ENCODE measurements at places on chromosomes 11 and 22.

- DNase-seq = no peak
Measured at GRCh38 chr11:83051760-83052671, 19.7 kb downstream of the RAB30 start.

GRCh38 chr11:128157423-128158298, 429.7 kb downstream of the ETS1 start:
- no peak for DNase-seq

- no peak for DNase-seq
Measured at GRCh38 chr22:33957086-33957485, 36.8 kb upstream of the LARGE1 start.

DNA sequence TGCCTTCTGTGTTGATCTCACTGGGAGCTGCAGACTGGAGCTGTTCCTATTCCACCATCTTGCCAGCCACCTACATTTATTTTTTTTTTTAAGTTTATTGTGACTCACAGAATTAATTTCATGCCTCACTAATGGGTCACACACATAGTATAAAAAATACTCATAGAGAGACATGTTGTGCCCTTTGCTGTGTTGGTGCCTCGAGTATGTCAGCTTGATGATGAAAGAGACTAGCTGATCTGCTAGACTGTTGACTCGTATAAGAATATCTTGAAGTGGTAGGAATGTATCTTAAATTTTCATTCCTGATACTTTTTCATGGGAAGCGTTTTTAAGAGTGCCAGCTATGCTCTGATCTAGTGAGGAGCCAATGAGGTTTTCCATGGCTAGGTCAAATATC, 28.6 kb upstream of the AMPD3 start:
- no peak for DNase-seq

- no peak for DNase-seq
Measured at GRCh38 chr11:23976426-23976825, 520.4 kb upstream of the LUZP2 start.

DNA sequence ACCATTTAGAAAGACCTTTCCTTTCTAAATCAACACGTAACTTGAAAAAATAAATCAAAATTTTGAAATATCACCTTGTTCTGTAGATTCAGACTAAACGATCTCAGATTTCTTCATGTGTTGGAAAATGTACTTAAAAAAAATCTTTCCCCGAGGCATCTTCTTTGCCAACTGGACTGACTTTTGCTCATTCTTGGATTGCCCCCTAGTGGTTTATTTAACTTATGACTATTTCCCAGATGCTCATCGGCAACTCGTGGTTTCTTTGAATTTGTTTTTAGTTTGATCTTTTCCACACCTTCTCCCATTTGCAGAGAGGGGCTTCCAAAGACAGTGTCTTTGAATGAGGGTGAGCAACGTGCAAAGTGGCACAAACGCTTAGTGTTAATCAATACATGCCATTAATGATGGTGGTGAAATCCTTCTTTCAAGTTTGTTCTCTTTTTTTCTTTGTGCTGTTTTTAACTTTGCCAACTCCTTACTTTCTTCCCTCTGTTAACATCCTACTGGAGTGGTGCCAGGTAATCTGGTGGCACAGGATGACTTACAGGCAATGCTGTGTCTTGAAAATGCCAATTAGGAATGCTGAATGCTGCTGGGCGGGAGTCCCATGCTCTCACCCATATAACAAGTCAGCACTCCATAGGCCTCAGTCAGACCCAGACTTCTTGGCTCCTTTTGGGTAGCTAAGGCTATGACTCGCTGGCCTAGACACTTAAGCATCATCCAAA, 18.3 kb downstream of the PRSS23 start:
- DNase-seq = peak; percentile 2

DNA sequence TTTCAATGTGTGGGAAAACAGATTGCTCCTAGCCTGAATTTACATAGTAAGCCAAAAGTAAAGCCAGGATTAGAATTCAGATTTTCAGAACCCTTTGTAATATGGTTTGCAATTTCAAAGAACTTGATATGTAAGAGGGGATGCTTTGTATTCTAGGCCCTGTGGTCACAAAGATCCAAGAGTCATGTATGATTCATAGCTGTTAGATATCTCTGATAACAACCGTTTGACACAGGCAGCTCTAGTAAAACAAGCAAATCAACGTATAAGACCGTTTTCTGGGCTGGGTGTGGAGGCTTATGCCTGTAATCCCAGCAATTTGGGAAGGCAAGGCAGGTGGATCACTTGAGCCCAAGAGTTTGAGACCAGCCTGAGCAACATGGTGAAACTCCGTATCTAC, 79.6 kb downstream of the EMSY start:
- DNase-seq = no peak

GRCh38 chr11:68845351-68846002, 3.8 kb upstream of the CPT1A start:
- no peak for DNase-seq

DNA sequence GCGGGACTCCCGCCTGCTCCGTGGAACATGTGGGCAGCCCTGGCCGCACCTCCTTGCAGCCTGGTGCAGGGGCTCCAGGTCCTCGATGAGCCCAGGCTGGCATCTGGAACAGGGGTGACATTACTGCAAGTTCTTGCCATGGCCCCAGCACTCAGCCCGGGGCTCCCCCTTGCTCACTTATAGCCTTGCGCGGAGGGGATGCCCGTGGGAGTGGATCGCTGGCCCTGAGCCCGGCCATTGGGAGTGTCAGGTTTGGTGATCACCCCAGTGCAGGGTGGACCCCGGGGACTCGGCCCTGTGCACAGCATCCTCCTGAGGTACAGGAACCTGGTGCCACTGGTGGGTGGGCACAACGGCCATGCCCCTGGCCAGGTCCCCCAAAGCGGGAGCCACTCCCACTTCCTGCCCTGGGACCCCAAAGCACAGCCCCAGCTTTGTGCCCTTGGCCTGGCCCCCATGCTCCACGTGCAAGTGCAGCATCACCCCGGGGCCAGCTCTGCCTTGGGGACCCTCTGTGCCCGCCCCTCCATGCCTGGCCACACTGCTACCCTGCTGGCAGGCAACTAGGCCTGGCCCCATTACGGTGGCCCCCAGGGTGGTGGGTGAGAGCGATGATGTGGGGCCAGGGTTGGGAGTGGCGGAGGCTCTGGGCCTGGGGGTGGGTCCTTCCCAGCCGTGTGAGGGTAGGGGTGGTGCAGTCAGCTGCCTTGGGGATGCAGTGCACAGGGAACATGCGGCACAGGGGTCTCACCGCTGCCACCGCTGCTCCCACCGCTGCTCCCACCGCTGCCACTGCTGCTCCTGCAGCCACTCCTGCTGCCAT, 439.8 kb downstream of the TBC1D22A start:
- no peak for DNase-seq

GRCh38 chr11:107824668-107825369, 33.8 kb downstream of the SLC35F2 start:
- DNase-seq = no peak

- DNase-seq = no peak
Measured at GRCh38 chr22:36916034-36916433, 2.6 kb downstream of the CSF2RB start.

DNA sequence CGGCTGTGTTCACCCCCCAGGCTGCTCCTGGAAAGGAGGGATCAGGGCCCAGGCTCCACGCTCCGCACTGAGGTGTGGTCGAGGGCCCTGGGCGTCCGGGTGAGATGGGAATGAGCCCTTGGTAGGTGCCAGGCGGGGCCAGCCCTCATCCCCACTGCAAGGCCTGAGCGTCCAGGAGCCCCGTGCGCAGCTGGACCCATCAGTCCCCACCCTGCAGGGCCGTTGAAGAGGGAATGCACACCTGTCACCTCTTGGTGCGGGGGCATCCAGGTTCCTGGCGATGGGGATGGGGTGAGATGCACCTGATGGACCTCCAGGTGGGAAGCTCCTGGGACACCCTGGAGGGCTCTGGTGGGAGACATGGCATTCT, 72.2 kb downstream of the KCNQ1 start:
- DNase-seq = no peak

GRCh38 chr11:7175007-7175406, 76.7 kb upstream of the SYT9 start:
- no peak for DNase-seq

- DNase-seq = no peak
Measured at GRCh38 chr22:27238935-27239510, 562.5 kb downstream of the MN1 start.

GRCh38 chr11:45884596-45885185, 760 bp upstream of the MAPK8IP1 start:
- DNase-seq = no peak

DNA sequence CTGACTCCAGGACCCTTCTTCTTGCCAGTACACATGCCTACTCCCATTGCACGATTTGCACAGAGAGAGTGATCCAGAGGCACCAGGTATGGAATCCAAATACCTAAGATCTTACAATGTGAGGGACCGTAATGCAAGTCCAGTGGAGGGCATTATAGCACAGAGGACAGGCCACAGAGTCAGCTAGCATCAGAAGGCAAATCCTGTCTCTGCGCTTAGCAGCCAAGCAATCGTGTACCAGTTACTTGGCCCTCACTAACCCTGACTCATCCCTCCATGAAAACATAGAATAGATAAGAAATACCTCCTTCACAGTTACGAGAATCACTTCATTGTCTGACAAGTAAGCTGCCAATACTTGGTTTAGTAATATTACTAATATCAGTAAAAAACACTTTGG, 69.7 kb upstream of the SLC6A5 start:
- DNase-seq = no peak

DNA sequence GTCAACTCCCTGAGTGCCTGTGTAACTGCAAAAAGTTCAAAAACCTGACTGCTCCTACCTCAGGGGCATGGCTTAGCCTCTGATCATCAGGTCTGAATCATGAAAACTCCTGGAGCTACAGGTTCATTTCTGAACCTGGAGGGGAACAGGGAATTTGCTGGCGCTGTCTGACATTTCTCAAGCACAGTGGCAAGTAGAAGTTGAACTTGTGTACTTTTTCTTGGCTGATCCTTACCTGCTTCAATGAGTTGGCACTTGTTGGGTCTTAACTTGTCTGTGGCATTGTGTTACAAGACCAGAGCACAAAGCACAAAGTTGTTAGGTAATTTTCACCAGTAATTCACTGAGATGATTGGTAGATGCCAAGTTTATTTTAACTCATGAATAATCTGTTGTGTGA, 3.3 kb downstream of the TMEM109 start:
- no peak for DNase-seq

DNA sequence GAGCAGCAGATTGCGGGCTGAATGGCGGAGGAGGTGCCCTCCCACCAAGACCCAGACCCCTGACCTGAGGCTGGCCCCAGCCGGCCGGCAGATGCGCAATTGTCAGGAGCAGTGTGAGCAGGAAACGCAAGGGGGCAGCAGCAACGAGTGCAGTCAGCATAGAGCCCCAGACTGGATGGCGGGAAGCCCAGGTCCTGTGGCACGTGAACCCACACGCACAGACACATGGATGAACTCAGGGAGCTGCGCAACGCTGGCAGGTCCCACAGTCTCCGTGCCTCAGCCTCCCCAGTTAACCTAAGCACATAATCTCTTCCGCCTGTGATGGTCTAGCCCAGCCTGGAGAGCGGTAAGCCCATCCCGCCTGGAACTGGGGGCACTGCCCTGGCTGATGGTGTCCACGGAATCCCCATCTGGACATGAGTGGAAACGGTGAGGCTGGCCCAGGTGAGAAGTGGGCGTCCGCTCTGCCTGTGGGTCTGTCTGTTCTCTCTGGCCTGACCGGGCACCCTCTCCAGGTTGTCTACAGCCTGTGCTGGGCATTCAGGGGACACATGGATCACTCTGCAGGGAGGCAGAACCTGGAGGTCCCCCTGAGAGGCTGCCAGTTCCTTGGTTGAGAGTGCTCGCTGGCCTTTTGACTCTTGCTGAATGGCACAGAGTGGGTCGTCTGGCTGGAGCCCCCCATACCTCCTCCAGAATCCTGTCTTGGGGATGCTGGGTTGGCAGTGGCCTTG, 626 bp upstream of the TBX10 start:
- DNase-seq = no peak

- DNase-seq = no peak
Measured at GRCh38 chr11:64259533-64260067, 8.3 kb downstream of the PLCB3 start.

DNA sequence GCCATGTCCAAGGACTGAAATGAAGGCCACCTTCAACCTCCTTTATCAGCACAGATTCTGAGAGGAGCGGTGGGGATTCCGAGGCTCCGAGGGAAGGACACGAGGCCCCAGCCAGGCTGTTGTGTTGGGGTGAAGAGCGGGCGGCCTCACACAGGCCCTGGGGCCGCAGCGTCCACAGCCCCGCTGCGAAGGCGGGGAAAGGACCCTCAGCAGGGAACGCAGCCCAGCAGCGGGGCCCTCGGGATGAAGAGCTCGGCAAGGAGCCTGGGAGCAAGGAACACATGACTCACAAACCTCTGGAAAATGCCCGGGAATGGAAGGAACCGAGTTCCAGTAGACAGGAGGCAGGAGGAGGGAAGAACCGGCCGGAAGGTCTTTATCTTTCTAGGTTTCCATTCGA, 227.2 kb downstream of the BRD1 start:
- no peak for DNase-seq

GRCh38 chr11:69450064-69450856, 31.2 kb upstream of the LINC01488 start:
- no peak for DNase-seq

GRCh38 chr11:132101881-132102280, 731.5 kb downstream of the NTM start:
- no peak for DNase-seq

- DNase-seq = no peak
Measured at GRCh38 chr11:57900320-57900719, 123.4 kb upstream of the OR9Q1 start.

GRCh38 chr11:44363116-44363515, 53.2 kb upstream of the ALX4 start:
- no peak for DNase-seq

GRCh38 chr11:61256710-61257482, 15.9 kb downstream of the PGA5 start:
- no peak for DNase-seq

GRCh38 chr11:134350381-134350780, 18.6 kb downstream of the GLB1L2 start:
- DNase-seq = no peak

GRCh38 chr22:17359501-17359900, 9.8 kb upstream of the CECR2 start:
- no peak for DNase-seq

DNA sequence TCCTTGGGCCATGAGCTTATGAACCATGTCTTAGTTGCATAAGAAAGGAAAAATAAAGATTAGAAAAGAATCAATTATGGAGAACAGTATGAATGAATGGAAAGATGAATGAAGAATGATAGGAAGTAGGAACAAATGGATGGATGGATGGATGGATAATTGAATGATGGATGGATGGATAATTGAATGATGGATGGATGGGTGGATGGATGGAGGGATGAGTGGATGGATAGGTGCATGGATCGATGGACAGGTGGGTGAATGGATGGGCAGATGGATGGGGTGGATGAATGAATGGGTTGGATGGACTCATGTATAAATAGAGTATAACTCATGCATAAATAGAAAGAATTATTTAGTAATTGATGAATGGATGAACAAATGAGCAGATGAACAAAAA, 7.2 kb downstream of the LSP1 start:
- no peak for DNase-seq
